ENCODE measurements at places on chromosomes 12 and 14. TPM values are rescaled to one million over a fixed set of nuclear protein-coding genes. Genes with fewer than 3 reads are reported as not detected.
A peak's percentile ranks its signal among the peaks of the same experiment; 100 is the strongest.

DNA sequence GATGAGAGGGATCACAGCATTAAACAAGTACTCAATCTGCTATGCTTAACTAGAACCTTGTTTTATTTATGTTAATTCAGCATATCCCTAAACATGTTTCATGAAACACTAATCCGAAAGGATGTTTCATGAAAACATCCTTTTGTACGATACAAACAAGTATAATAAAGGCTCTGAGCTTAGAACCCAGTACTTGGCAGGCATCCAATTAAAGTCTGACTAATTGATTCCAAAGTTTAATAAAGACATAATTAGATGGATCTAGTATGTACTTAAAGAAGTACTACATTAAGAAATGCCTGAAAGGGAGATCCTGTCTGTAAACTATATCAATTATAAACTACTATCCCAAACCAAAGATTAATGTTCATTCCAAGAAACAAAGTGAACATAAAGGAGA is 51.8 kb downstream of the SCAF11 start:
- H3K27me3 ChIP-seq, result no peaks in the 10 kb centered on the region
- H3K36me3 ChIP-seq, result peaks cover 25% of the 10 kb centered on the region
- no peak overlapping the region for H3K4me3 ChIP-seq
- no peak for DNase-seq

RDH11 gene
- 73.6 TPM for total RNA-seq

DDX11 gene
- total RNA-seq, result 32.0 TPM

- no peak for DNase-seq
- H3K4me3 ChIP-seq, result no peak overlapping the region
- H3K4me1 ChIP-seq, result no peaks in the 10 kb centered on the region
- no peak overlapping the region for H3K27ac ChIP-seq
Measured at GRCh38 chr12:80364056-80364455, 80.0 kb upstream of the PTPRQ start.

DNA sequence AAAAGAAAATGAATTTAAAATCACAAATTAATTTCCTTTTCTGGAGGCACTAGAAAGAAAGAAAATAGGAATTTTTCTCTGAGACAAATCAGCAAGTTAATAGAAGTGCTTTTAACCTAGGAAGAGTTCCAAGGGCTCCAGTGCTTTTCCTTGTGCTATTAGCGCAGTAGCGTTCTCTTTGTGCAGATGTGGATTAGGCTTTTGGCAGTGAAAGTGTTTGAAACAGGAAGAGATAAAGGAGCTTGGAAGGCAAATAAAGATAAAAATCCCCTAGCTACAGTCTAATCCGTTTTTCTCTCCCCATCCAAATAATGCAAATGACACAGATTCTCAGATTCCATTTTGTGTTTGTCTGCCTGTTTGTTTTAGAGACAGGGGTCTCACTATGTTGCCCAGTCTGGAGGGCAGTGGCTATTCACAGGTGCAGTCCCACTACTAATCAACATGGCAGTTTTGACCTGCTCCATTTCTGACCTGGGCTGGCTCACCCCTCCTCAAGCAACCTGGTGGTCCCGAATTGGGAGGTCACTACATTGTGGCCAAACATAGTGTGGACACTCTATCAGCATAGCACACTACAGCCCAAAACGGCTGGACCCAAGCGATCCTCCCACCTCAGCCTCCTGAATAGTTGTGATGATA is 166.1 kb downstream of the PAWR start:
- no peaks in the 10 kb centered on the region for H3K4me1 ChIP-seq
- no peak overlapping the region for H3K4me3 ChIP-seq
- H3K27me3 ChIP-seq, result no peaks in the 10 kb centered on the region
- no peak for DNase-seq

DNA sequence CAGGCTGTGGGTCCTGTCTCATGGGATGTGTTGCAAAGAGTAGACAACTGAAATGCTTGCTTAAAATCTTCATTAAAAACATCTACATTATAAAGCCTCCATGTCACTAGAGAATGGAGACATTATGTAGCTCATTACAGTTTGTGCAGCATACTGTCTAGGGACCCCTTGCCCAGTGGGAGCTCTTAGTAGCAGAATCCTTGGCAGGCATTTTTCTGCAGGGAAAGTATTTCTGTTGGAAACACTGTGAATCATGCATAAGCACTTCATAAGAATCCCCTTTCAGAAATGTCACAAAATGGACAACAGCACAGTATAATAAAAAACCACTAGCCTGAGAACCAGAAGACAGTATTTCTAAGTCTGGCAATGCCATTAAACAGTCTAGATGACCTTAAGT is 174.3 kb downstream of the MGAT4C start:
- no peaks in the 10 kb centered on the region for H3K36me3 ChIP-seq
- H3K27me3 ChIP-seq, result no peaks in the 10 kb centered on the region
- no peak for DNase-seq

- no peak overlapping the region for H3K27ac ChIP-seq
- peaks cover 9% of the 10 kb centered on the region for H3K27me3 ChIP-seq
- no peaks in the 10 kb centered on the region for H3K4me1 ChIP-seq
- H3K36me3 ChIP-seq, result no peaks in the 10 kb centered on the region
- H3K4me3 ChIP-seq, result no peak overlapping the region
Measured at GRCh38 chr12:95593266-95593871, 42.1 kb upstream of the USP44 start.

GRCh38 chr14:101494826-101495225 is 66.5 kb upstream of the DIO3 start:
- no peak overlapping the region for H3K4me3 ChIP-seq
- H3K27ac ChIP-seq, result no peak overlapping the region
- no peaks in the 10 kb centered on the region for H3K4me1 ChIP-seq

KRT85 gene
- not detected for total RNA-seq

GRCh38 chr14:75433631-75434071 is 5.8 kb downstream of the JDP2 start:
- no peak for DNase-seq
- H3K4me3 ChIP-seq, result no peak overlapping the region
- no peaks in the 10 kb centered on the region for H3K36me3 ChIP-seq

DNA sequence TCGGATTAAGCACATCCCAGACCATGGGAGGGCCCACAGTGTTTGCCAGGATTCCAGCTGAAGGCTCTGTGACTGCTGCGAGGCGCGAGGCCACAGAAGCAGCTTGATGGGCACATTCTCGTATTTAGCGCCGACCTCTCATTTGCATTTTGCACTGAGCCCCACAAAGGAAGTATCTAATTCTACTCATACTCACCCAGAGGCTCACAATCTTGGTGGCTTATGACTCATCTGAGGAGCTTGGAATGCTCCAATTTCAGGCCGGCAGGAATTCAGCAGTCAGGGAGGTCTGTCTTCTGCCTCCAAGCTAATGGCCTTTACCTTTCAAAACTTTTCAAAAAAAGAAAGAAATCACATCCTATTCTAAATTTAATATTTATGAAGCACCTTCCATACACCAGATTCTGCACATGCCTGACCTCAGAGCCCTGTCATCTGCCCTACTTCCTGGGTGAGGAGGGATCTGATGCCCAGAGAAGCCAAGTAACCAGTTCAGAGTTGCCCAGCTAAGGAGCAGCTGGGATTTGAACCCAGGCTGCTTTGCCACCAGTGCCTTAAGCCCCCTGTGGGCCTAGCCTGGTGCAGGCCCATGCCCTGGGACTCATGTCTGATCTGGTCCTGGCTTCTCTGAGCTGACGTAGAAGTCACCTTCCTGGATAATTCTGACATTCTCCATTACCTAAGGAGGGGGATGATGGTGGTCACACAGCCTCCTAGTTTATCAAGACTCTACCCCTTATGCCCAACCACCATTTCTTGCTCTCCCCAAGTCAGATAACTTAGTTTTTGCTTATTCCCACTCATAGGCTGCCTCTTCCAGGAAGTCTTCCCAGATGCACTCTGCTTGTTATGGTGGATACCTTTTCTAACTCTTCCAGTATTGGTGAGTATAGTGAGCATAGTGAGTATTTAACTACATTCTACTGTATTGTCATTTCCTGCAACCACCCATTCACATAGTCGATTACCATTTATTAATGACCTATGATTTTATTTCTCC is 198.9 kb downstream of the RBM19 start:
- no peaks in the 10 kb centered on the region for H3K4me1 ChIP-seq
- H3K27me3 ChIP-seq, result peaks cover 21% of the 10 kb centered on the region
- DNase-seq, result no peak
- H3K4me3 ChIP-seq, result no peak overlapping the region
- no peaks in the 10 kb centered on the region for H3K36me3 ChIP-seq

HSPB8 gene
- 6.2 TPM for total RNA-seq

DNA sequence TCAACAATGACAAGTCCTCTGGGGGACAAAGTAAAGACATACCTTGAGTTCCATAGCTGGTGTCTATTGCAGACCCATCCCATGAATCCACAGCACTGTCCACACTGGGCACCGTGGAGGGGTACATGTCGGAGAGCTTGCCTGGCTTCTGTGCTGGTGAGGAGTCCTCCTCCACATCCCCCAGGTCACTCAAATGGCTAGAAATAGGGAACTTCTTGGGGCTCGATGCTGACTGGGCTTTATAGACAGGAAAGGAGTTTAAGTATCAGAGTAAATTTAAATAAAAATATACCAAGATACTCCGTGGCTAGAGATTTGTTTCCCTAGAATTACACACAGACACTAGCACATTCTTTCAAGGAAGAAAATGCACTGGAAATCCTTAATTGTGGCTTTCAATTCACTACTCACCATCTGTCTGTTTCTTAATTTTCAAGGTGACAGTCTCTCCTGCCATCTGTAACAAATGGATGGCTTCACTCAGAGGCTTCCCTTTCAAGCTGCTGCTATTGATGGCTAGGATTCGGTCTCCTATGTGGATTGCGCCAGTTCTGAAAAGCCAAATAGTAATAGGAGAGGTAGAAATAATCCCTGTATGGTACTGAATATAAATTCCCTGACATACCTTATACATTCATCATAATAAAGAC is 90.1 kb downstream of the HELB start:
- H3K36me3 ChIP-seq, result no peaks in the 10 kb centered on the region
- H3K27ac ChIP-seq, result no peak overlapping the region
- no peaks in the 10 kb centered on the region for H3K27me3 ChIP-seq
- DNase-seq, result no peak

DNA sequence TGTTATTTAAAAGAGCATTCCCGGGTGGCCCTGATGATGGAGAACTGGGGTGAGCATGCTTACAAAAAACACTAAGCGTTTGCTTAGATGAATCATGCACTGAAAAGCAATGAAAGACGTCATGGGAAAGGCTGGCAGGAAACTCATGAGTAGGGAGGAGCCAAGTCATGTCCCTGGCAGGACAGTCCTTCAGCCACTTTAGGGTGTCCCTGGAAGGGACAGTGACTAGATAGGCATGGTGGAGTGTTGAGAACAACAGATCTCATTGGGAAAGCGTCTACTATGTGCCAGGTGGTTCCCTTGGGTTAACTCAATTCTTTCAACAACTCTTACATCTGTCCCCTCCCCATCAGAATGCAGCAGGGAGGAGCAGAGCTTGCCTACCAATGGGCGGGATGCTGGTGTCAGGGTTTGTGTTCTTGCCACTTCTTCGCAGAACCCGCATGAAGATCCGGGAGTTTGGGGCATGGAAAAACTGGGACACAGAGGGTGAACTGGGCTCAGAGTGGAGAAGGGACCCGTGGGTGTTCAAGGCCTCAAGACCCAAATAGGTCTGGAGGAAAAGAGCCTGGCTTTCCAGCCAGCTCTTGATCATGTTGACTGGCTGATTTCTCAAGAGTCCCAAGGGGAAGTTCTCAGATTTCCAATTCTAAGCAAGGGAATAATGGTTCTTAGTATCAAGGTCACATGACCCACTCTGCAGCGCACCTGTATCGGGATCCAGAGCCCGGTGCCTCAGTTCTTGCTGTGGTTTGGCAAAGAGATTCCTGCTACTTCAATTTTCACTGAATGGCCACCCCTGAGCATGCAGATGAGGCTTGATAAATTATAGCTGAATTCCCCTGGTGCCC is 653.9 kb upstream of the TBX3 start:
- H3K4me3 ChIP-seq, result no peak overlapping the region
- H3K27ac ChIP-seq, result no peak overlapping the region
- no peaks in the 10 kb centered on the region for H3K27me3 ChIP-seq
- DNase-seq, result peak; percentile 94
- peaks cover 14% of the 10 kb centered on the region for H3K4me1 ChIP-seq

- no peak overlapping the region for H3K4me3 ChIP-seq
- H3K27ac ChIP-seq, result no peak overlapping the region
- H3K36me3 ChIP-seq, result no peaks in the 10 kb centered on the region
- H3K27me3 ChIP-seq, result no peaks in the 10 kb centered on the region
- DNase-seq, result no peak
Measured at GRCh38 chr14:33376510-33376909, 437.8 kb downstream of the NPAS3 start.

DNA sequence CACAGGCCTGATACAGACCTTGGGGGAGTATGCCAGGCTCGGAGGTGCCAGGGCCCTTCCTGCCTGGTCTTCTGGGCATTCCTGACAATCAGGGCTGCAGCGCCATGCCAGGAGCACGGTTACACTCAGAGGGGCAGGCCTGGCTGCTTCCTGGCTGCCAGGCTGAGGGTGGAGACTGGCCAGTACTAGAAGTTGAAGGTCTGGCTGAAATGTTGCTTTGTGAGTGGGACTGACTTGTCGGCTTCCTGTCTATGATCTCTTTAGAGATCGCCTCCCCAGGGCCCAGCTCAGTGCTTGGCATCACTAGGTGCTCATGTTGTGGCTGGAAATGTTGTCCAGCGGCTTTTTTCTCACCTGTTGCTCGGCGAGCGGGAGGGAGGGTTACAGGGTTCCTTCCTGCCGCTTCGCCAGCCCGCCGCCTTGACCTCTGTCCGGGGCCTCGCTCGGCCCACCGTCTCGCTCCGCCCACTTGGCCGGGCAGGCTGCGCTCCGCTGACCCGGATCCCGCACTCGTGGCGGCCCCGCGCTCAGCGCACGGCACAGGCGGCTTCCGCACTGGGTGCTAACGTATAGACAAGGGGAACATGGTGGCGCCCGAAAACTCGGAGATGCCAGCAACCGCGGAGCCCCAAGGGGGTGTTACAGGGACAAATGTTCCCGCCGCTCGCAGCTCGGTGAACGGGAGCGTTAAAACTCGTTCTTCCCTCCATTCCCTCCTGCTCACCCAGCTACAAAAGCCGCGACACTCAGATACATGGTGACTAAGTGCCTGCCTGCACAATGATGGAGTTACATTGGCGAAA is 32.6 kb downstream of the PAPLN start:
- DNase-seq, result peak; percentile 57
- H3K27ac ChIP-seq, result no peak overlapping the region
- peaks cover 5% of the 10 kb centered on the region for H3K36me3 ChIP-seq
- peaks cover 8% of the 10 kb centered on the region for H3K4me1 ChIP-seq

DNA sequence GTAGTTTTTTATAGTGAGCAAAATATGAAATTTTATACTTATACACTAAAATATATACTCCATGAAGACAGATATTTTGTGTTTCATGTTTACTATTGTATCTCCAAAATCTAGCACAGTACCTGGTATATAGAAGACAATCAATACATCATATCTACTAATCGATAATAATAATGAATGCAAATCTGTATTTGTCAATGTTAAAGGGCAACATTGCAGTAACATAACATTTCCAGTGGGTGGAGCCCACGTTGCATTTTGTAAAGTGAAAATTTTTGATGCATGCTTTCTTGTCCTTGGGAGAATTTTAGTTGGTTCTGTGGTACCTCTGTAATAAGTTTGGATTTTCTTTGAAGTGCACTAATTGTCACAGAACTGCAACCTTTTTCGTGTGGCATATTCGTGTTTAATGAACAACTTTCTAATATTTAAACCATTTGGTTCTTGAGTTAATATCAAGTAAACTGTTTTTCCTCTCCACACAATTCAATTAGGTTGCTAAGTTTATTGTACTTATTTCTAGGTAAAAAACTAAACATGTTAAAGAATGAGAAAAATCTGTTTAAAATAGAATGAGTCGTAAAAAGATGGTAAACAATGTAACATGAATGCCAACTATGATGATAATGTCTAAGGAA is 47.4 kb downstream of the AVPR1A start:
- H3K27me3 ChIP-seq, result no peaks in the 10 kb centered on the region
- H3K27ac ChIP-seq, result no peak overlapping the region
- H3K4me1 ChIP-seq, result no peaks in the 10 kb centered on the region
- H3K36me3 ChIP-seq, result no peaks in the 10 kb centered on the region
- no peak overlapping the region for H3K4me3 ChIP-seq
- no peak for DNase-seq

ADAM21 gene
- 0.22 TPM for total RNA-seq
